ENCODE measurements at places on chromosomes 5 and 9. TPM values are rescaled to one million over a fixed set of nuclear protein-coding genes. Genes with fewer than 3 reads are reported as not detected.

DNA sequence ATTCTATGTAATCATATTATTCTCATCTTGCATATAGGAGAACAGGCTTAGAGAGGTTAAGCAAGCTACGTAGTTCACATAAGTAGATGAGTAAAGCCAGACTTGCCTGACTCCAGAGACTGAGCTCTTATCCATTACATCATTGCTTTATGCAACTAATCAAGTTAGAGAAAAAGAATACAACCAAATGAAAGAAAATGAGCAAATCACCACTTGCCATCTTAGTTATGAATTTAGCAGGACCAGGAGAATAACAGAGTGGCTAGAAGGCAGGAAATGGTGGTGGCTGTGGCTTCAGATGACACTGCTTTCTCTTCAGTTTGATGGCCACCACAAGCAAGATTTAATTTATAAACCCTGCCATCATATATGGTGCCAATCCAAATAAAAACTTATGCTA is 26.6 kb downstream of the POC5 start:
- no peak overlapping the region for H3K27ac ChIP-seq
- DNase-seq = no peak

GRCh38 chr5:171738501-171738900 is 47.1 kb upstream of the SMIM23 start:
- H3K36me3 ChIP-seq = no peaks in the 10 kb centered on the region
- peaks cover 9% of the 10 kb centered on the region for H3K4me1 ChIP-seq
- no peak for DNase-seq
- H3K4me3 ChIP-seq = no peak overlapping the region
- no peak overlapping the region for H3K27ac ChIP-seq
- no peaks in the 10 kb centered on the region for H3K27me3 ChIP-seq

Gene IL33
- 35.4 TPM for total RNA-seq

GRCh38 chr9:126490871-126491567 is 122.7 kb upstream of the LMX1B start:
- H3K4me1 ChIP-seq = no peaks in the 10 kb centered on the region
- H3K27me3 ChIP-seq = no peaks in the 10 kb centered on the region
- no peak overlapping the region for H3K4me3 ChIP-seq
- DNase-seq = no peak
- no peak overlapping the region for H3K27ac ChIP-seq

DNA sequence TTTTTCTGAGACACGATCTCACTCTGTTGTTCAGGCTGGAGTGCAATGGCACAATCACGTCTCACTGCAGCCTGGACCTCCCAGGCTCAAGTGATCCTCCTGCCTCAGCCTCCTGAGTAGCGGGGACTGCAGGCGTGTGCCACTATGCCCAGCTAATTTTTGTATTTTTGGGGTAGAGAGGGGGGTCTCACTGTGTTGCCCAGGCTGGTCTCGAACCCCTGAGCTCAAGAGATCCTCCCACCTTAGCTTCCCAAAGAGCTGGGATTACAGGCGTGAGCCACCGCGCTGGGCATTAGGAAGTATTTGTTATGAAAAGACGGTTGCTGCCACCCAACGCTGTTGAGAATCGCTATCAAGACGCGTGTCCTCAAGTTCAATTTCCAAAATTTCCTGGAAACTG is 180.9 kb upstream of the TBCA start:
- peaks cover 10% of the 10 kb centered on the region for H3K27me3 ChIP-seq
- peaks cover 7% of the 10 kb centered on the region for H3K4me1 ChIP-seq
- no peak for DNase-seq
- no peaks in the 10 kb centered on the region for H3K36me3 ChIP-seq
- H3K4me3 ChIP-seq = no peak overlapping the region
- no peak overlapping the region for H3K27ac ChIP-seq

DNA sequence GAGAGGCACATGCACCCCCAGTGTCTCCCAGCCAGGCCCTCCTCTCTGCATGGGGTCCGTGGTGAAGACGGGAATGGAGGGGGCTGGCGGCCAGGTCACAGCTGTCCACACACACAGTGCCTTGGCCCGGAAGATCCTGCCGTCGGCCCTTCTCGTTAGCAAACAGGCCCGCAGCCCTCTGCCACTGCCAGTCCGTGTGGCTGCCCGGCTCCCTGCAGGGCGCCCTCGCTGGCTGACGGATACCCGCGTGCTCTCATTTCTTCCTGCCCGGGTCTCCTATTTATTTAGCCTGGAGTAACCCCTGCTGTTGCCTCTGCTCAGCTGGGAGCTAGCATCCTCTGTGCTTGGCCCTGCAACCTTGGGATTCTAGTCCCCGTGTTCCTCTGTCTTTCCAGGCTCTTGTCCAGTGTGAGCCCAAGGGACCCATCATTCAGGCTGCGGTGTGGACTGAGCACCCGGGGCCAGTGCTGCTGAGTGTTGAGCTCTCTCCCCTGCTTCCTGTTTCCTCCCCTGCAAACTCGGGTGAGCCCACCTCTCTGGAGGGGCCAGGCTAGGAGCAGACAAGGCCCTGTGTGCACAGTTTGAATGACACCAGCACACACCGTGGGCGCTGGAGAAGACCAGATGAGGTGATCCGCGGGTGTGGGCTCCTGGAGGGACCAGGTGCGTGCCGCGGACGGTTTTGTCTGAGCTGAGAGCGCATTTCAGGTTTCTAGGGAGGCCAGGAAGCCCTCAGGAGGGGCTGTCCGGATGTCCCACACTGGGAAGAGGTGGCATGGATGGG is 14.6 kb upstream of the RNU6ATAC start:
- H3K27me3 ChIP-seq = no peaks in the 10 kb centered on the region
- H3K4me3 ChIP-seq = no peak overlapping the region
- peaks cover 32% of the 10 kb centered on the region for H3K4me1 ChIP-seq
- no peak overlapping the region for H3K27ac ChIP-seq
- no peaks in the 10 kb centered on the region for H3K36me3 ChIP-seq

GRCh38 chr5:158565017-158565789 is 534.5 kb downstream of the EBF1 start:
- H3K27ac ChIP-seq = no peak overlapping the region
- DNase-seq = no peak
- no peaks in the 10 kb centered on the region for H3K36me3 ChIP-seq
- H3K27me3 ChIP-seq = no peaks in the 10 kb centered on the region
- no peak overlapping the region for H3K4me3 ChIP-seq

Gene ROR2
- total RNA-seq = 22.3 TPM
